Activated T-cell treated with anti-CD3 and anti-CD28 coated beads, Interleukin-2, amount 50 U/mL, for 72 hours (primary cell): ENCODE measurements at places on chromosomes 13 and 19.

GRCh38 chr19:18473706-18474087 lies 35.8 kb upstream of the ISYNA1 start:
- DNase-seq, result no peak

GRCh38 chr19:1786668-1787067 lies 25.4 kb downstream of the ATP8B3 start:
- no peak for DNase-seq

DNA sequence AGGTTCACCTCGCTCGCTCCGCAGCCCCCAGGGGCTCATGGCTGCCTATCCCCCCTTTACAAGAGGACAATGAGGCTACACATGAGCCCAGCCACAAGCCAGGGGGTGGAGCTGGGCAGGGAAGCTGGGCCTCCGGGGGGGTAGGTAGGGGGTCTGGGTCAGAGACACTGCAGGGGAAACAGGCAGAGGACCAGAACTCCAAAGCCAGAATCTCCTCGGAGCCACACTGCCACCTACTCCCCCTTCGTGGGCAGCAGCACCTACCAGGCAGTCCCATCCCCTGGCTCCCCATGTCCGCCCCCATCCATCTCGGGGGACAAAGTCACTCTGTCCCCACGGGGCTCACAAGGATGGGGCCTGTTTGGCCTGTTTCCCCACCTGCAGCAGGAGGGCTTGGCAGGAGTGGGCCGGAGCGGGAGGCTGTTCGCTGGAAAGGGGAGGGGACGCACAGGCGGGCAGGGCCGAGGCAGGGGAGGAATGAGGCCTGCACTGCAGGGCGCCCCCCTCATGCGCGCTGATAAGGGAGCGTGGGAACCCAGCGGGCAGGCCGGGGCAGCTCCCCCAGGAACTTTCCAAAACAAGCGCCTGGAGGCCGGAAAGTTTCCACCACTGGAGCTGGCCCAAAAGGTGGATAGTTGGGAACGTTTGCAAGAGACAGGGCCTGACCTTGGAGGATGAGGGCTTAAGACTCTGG lies 545 bp upstream of the ISYNA1 start:
- no peak for DNase-seq

GRCh38 chr19:6654347-6655310 lies 15.3 kb downstream of the TNFSF14 start:
- peak; percentile 77 for DNase-seq

- DNase-seq, result no peak
These were observed 485.8 kb downstream of the ZNF536 start for GRCh38 chr19:30857966-30858490.

GRCh38 chr19:13069415-13070359 lies 33.0 kb downstream of the LYL1 start:
- DNase-seq, result no peak

DNA sequence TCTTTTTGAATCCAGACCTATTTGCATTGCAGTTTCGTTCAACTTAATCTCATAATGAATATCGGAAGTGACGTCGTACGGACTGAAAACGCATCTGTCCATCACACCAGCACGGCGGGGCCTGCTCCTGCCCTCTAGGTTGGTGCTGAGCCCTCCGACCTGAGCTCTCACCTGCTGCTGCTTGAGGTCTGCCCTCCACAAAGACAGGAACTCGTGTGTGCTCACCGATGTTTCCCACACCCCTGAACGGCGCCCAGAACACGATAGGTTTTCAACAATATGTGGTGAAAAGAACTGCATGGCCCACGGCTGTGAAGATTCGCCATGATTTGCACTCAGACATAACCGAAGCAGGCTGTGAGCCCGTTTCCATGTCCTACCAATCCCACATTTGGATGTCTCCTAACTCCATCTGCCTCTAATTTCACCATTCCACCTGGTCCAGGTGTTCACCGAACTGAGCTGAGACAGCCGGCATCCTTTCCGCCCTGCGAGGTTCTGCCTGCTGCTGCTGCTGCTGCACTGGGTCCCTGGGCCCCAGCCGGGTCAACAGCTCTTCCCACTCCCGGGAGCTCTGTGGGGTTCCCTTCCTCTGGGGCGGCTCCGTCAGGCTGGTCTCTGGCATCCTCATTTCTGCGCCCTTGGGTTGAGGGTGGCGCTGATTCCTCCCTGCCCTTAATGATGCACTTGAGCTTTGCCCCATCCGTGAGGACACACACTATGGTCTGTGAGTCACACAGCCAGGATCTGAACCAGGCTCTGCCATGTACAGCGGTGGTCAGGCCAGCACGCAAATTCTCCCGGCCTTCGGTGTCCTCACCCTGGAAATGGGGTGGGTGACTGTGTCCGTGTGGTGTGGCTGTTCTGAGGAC lies 20.9 kb downstream of the GRTP1 start:
- no peak for DNase-seq

DNA sequence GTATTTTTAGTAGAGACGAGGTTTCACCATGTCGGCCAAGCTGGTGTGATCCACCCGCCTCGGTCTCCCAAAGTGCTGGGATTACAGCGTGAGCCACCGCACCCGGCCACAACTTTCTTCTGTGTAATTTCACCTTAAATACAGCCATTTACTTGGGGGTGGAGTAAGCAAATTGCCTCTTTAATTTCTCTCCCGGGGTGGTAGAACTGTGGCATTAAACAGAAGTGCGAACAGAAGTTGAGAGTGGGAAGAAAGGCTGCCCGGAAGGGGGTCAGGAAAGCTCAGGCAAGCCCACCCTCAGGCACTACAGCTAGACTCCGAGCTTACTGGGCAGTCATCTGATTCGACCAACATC lies 475 bp upstream of the DNAJC15 start:
- no peak for DNase-seq

- DNase-seq, result no peak
These were observed 226.3 kb downstream of the DLEU7 start for GRCh38 chr13:50617134-50617721.

GRCh38 chr19:28313633-28314032 lies 899.3 kb downstream of the UQCRFS1 start:
- no peak for DNase-seq

DNA sequence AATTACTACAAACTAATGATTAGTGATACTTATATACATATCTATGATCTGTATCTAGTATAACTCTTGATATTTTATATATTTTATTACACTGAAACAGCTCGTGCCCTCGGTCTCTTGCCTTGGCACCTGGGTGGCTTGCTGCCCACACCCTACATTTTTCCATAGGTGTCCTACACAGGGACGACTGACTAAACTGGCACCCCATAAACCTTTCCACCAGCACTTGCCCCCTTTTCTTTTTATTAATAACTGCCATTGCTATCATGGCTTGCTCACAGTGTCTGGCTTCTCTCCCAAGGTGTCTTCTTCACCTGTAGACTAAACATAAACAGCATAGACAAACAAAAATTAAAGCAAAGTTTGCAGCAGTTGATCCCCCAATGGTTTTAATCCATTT lies 30.4 kb downstream of the CLEC4M start:
- no peak for DNase-seq

DNA sequence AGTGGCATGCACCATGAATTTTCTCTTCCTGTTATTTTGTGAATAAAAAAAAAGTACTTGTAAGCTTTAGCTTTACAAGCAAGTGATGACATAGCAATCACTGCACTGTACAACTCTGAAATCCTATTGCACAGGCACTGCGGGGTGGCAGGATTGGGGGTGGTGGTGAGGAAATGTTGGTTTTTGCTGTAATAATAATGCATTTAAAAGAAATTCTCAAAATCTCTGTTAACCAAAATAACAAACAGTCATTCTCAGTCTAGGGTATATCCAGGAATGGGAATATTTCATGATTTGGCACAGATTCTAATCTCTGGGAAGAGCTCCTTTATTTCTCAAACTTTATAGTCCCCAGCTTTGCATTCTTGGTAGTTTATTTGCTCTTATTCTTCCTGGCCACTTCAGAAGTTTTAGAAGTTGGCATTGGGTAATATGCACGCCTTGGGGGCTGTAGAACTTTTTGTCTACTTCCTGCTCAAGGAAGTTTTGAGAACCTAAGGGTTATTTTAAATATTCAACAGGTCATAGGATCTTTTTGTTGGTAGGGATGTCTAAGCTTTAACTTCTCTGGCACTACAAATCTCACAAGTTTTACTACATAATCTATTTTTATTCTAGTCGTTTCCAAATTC lies 353.0 kb upstream of the KLF12 start:
- no peak for DNase-seq

DNA sequence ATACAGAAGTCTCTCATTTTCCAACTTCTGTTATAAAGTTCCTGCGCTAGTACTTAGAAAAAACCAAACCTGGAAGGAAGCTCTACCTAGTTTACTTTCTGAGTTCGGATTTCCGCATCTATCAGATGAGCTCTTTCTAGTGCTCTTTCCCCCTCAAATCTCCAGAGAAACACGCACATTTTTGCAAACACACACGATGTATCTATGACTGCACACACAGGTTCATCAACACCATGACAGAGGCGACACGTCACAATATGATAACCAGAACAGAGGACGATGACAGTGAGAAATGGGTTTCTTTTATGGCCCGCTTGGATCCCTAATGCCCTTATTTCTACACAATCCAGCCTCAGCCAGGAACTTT lies 629 bp upstream of the LRRC63 start:
- DNase-seq, result peak; percentile 29

DNA sequence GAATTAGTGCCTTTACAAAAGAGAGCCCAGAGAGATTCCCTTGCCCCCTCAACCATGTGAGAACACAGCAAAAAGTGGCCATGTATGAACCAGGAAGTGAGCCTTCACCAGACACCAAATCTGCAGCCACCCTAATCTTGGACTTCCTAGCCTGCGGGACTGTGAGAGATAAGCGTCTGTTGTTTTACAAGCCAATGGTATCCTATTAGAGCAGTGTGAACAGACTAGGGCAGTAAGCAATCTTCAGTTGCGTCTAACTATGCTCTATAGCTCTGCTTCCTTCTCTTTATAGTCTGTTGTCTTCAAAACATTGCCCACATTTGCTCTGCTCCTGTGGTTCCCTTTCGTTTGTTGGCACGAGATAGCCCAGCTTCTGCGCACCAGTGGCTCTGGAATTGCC lies 109.5 kb upstream of the FNDC3A start:
- DNase-seq, result no peak

DNA sequence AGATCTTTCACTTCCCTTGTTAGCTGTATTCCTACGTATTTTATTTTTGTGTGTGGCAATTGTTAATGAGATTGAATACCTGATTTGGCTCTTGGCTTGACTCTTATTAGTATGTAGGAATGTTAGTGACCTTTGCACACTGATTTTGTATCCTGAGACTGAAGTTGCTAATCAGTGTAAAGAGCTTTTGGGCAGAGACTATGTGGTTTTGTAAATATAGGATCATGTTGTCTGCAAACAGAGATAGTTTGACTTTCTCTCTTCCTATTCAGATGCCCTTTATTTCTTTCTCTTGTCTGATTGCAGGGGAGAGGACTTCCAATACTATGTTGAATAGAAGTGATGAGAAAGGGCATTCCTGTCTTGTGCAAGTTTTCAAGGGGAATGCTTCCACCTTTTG lies 160.3 kb upstream of the PCDH20 start:
- DNase-seq, result no peak

DNA sequence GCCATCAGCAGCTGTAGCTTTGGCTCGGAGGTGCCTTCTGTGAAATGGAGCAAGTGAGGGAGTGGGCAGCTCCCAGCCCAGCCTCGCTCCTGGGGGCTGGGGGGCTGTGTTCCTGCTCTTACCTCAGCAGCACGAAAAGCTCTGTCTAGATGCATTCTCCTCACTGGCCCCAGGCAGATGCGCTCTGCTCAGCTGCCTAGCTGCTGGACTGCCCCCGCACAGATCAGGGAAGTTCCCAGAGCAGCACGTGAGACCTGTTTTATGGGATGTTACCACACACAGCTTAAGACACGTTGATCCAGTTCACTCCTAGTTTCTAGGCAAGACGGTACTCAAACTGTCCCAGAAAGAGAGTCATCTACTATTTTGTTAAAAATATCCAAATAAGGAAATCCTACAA lies 13.6 kb downstream of the LCP1 start:
- DNase-seq, result peak; percentile 45

DNA sequence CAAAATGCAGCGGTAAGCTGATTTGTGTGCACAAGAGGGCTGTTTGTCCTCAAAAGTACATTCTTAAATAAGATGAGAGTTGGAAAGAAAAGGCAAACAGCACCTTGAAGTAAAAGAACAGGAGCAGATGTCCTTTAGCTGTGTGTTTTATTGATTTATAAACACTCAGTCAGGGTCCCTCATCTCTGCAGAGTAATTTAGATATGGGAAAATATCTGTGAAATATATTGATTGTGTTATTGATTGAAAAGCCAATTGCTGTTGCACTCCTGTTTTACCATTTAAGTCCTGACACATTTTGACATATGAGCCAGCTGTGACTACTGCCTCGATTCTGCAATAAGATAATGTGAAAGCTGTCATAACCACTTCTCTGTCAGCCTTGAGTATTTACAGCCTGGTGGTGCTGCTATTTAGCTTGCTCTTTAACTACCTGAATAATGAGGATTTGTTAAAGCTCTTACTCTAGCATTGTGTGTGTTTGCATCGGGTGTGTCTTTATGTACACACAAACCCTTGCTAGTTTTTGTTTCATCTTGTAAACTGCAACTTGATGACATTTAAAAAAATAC lies 550.1 kb downstream of the DACH1 start:
- no peak for DNase-seq

DNA sequence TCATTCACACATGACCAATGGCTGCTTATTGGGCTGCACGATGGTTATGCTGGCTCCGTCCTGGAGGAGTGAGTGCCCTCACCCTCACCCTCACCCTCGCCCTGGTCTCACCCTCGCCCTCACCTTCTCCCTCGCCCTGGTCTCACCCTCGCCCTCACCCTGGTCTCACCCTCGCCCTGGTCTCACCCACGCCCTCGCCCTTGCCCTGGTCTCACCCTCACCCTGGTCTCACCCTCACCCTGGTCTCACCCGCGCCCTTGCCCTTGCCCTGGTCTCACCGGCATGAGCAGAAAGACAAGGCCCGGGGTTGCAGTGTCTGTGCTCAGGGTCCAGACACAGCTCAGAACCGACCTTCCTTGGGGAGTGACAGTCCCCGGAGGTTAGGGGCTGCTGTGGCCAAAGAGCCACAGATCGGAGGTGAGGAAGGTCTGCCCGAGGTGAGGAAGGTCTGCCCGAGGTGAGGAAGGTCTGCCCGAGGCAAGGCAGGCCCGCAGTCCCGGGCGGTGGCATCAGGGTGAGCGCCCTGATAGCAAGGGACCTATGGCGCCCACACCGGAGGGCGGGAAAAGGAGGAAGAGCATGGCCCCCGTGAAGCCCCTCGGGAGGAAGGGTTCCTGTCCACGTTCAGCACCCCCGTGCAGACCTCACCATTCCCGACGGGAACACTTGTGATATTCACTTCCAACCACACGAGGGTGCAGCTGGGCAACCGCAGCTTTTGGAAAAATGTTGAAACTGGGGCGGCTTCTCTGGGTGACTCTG lies 65.6 kb downstream of the MCF2L start:
- DNase-seq, result no peak

DNA sequence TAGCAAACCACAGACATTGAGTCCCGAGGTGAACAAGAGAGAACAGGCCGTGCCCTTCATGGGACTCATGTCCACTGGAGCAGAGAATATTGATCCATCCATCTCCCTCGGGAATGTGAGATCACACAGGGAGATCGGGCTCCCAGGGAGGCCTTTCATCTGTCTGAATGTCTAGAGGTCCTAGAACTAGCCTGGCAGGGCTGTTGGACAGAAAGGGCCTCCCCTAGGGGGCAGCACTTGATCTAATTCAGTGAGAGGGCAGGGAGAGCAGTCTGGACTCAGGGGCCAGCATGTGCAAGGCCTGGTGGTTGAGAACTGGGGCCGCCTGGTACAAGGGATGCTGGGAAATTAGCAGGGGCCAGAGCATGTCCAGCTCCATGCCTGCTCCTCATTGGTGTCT lies 4.3 kb downstream of the RUVBL2 start:
- DNase-seq, result peak; percentile 65
